ENCODE measurements at places on chromosomes 4 and X. TPM values are rescaled to one million over a fixed set of nuclear protein-coding genes. Genes with fewer than 3 reads are reported as not detected.

GRCh38 chr4:76571274-76571673, 136.2 kb downstream of the SHROOM3 start:
- no peak for DNase-seq

DNA sequence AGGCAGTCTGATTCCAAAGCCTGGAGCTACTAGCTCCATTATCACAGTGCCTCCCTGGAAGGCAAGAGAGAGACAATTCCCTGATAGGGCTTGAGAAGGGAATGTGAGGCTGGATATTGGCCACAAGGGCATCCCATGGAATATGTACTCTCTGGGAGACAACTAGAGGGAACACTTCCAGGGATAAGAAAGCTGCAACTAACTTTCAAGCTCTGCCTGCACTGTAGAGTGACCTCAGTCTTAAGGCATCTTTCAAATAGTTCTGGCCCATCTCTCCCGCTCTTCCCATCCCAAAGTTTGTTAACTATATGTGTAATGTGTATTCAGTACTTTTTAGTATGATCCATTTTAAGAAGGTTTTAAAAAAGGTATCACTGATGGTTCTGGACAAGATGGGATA, 13.1 kb upstream of the RNF212 start:
- no peak for DNase-seq

DNA sequence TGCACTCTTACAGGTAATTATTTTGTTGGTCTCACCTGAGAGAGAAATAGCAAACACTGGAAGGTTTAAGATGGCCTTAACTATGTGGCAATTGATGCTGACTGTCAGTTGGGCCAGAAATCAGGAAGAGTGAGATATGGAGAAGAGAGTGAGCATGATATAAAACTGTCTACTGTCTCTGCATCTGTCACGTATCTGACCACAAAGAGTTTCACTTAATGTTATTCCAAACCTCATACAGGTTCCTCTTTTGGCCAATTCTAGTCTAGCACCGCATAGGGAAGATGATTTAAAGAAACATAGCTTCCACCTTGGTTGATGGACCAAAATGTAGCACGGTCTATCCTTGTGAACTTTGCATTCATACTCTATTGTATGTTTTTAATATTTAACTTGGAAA, 381.0 kb upstream of the BOD1L1 start:
- DNase-seq, result no peak

The BEND2 gene
- not detected for total RNA-seq

The LDB2 gene
- total RNA-seq, result 34.9 TPM

The SRPK3 gene
- total RNA-seq, result 0.18 TPM

The EGFL6 gene
- total RNA-seq, result 2.8 TPM

The TRIML2 gene
- total RNA-seq, result not detected
